GM12878 (cell line): ENCODE measurements at places on chromosomes 6 and 20. TPM values are rescaled to one million over a fixed set of nuclear protein-coding genes. Genes with fewer than 3 reads are reported as not detected.

DNA sequence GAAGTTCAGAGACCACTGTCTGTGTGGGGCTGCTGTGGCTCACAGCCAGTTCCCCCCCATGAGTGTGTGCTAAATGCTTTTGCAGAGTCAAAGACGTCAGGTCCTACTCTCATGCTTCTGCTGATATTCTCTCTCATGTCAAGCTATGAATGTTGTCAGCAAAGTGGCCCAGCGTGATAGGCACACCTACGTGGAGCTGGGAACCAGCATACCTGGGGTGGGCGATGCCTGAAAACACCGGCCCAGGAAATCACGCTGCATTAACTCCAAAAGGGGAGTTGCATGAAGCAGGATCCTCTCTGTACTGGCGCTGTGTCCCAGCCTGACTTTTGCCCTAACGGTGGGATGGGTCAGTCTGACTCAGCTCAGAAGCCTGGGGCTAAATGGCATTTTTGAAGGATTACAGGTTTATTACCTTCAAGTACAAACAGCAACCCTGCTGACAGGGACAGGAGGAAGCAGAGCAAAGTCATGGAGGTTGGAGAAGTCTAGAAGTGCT lies 9.0 kb upstream of the MRPS10 start:
- DNase-seq = no peak

Gene ECT2L
- 0.02 and 0.09 TPM in 2 replicates for polyA plus RNA-seq

DNA sequence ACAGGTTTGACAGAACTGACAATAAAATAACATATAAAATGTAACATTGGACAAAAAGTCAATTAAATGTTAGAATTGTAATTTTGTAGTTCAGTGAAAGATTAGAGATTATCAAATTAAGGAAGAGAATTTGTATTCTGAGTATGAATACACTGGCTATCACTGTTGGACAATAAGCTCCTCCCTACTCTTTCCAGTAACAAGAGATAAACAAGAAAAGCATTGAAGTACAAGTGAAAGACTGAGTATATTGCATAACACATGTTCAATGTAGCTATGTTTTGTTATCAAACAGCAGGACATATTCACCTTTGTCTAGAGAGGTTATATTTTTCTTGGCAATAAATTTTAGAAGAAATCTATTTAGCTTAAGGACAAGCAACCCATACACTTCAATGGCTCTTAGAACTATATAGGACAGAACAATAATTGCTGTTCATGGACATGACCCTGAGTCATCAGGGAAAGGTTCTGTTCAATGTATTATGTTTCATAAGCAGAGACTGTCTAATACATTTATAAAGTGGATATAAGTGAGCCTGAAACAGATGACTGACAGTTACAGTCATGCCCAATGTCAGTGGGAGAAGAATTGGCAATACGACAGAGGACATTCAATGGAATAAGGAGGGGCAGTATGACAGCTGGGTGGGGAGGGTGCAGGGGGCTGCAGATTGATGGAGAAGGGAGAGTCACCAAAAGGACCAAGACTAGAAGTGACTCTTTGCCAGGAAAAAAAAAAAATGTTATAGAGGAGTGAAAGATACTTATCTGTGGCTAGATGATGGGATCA lies 520.4 kb downstream of the FRK start:
- no peak for DNase-seq

GRCh38 chr20:10022625-10023024 lies 12.2 kb upstream of the ANKEF1 start:
- no peak for DNase-seq
